ENCODE measurements at places on chromosomes 3 and 15.

DNA sequence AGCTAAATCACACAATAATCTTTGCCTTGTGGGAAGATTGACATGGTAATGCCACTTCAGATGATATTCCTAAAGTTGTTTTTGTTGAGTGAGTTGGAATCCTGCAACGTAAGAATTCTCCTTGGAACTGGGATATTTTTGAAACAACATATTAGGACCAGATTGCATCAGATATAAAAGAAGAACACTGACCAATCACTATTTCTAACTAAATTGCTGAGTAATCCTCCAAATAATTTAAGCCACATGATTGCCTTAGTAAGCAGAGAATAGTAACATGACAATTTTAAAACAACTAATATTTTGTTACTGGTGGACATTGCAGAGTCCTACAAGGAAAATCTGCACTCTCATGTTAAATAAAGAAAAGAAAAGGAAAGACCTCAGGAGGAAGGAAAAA lies 353.9 kb upstream of the LMCD1 start:
- DNase-seq, result no peak

- DNase-seq, result no peak
Measured at GRCh38 chr3:13009132-13009945, 63.9 kb downstream of the IQSEC1 start.

DNA sequence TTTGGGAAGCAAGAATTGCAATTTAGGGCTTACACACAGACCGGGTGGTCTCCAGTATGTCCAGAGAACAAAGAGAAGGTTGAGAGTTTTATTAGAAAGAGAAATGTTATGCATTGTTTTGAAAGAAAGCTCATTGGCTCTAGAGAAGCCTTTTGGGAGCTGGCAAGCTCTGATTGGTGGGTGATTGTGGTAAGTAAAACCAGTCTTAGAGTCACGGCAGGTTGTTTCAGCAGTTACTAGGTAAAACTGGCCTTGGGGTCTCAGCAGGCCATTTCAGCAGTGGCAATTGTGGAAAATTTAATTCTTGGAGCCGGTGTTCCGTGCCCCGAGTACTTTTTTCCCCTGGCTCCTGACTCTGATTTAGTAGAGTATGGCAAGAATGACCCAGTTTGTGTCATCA lies 78.1 kb downstream of the MRPL46 start:
- DNase-seq, result no peak

DNA sequence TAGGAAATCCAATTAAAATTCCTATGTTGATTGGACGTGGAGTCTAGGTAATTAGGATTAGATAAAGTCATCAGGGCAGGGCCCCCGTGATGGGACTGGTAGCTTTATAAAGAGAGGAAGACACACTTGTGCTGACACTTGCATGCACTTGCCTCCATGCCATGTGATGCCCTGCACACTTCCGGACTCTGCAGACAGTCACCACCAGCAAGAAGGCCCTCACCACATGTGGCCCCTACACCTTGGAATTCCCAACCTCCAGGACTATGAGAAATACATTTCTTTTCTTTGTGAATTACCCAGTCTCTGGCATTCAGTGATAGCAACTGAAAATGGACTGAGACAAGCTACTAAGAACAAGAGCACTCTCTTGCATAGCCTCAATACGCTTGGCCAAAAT lies 90.6 kb downstream of the CRYGS start:
- DNase-seq, result no peak

DNA sequence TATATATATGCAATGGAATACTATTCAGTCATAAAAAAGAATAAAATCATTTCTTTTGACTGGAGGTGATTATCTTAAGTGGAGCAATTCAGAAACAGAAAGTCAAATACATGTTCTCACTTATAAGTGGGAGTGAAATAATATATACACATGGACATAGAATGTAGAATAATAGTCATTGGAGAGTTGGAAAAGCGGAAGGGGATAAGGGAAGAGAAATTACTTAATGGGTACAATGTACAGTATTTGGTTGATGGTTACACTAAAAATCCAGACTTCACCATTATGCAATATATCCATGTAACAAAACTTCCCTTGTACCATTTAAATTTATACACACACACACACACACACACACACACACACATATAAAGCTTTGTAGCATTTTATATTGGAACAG lies 84.3 kb downstream of the RAP2B start:
- DNase-seq, result no peak

DNA sequence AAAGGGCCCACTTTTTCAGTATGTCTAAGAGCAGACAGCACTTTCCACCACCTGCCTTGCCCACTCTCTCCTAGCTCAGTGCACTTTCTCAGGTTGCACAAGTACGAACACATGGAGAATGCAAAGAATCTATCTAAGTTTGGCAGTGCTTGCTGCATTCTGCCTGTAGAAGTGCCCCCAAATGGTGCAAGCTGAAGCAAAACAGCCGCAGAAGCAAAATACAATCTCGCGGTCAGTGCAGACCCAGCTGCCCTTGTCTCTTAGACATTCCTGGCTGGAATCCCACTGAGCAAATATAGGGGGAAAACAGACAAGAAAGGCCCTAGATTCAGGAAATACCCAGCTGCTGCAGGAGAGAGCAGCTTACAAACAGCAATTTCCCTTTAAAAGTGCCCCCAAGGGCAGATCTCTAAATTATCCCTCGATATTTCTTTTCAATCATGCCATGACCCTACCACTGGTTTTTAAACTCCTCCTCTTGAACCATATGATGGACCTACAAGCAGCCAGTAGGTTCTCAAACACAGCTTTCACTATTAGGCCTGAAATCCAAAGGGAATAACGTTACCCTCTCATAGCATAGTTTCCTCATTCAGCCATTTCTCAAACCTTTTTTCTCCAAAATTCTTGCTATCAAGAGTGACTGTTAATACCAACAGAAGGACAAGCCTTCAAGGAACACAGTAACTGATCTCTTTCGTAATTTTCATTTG lies 67.0 kb downstream of the TNIK start:
- no peak for DNase-seq

DNA sequence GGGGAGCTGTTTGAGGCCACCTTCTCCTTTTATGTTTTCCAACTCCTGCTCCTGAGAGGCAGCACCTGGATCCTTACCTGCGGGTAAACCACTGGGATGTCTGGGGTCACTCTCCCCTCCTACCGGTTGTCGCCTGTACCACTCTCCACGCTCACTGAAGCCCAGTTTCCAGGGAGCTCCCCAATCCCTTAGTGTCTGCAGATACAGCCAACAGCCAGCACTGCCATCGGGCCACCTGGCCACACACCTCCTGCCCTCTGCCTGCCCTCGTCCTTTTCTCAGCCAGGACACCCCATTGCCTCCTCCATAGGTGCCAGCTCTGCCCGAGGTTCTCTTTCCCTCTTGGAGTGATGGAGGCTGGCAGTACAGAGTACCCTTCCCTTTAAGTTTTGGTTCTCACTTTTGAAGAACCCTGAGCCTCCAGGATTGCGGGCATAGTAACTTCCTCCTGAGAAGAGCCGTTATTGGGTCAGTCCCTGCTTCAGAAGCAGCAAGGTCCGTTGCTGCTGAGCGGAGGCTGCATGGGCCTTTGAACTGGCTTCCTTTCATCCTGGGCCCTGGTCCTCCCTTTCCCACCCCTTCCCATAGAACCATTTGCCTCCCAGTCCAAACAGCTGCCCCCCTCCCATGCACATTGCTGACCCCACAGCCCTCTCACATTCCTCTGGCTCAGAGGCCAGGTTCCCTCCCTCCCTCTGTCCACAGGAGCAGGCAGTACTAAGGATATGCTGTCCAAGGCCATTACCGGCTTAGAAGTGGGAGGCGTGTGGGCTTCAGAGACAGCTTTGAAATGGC lies 30.9 kb downstream of the ARNT2 start:
- DNase-seq, result no peak

GRCh38 chr15:82810890-82811426 lies 1.5 kb downstream of the WHAMM start:
- DNase-seq, result no peak

DNA sequence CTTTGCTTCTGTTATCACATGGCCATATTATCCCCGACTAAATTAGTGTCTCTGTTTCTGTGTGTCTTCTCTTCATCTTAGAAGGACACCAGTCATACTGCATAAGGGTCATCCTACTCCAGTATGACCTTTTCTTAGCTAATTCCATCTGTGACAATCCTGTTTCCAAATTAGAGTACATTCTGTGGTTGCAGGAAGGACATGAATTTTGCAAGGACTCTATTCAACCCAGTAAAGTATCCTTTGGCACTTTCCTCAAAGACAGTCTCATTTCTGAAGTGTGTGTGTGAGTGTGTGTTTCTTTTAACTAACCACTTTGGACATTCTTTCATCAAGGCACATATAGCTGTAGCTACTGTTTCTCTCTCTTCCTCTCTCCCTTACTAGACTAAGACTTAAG lies 15.2 kb upstream of the MME start:
- DNase-seq, result no peak

DNA sequence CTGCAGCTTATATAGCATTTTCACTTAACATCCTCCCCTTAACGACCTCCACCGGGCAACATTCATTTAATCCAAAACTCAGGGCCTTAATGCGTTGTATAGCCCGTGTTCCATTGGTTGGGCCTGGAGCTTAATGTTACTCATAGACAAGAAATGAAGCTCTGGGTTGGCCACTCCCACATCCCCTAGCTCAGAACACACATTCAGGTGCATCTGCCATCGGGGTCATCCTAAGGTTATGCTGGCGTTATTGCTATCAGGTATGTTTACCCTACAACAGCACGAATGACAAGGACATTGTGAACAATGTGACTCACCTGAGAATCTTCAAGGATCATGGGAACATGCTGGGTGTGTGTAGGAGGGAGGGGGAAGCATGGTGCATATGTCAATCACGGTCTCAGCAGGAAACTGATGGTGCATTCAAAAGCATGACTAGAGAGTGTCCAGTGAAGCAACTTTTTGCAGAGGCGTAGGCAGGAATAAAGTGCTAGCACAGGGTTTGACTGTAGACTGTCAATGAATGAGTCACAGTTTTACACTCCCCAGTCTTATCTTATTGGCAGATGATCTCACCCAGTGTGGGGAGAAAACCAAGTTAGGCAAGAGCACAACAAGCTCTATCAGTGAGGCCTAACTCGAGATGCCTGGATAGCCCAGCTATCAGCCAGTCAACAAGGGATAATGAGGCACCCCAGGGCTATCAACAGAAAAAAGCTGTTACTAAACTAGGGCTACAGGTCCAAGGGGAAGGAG lies 402.1 kb upstream of the MCTP2 start:
- DNase-seq, result no peak

- DNase-seq, result no peak
Measured at GRCh38 chr3:195809291-195809785, 2.4 kb downstream of the MUC4 start.

DNA sequence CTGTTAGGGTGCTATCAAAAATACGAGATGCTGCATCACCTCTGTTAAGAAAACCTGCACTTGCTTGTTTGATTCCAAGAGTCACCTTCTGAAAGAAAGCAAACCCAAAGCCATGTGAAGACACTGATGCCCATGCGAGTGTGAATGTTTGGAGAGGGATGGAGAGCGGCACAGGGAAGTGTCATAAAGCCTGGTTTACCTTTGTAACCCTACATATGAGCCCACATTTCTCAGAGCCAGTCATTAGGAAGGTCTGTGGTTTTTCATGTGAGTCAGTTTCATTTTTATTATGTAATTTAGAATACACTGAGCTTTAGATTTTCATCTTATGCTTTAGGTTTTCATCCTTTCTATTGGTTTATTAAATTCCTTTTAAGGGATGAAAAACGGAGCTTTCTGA lies 896.8 kb downstream of the ROBO1 start:
- DNase-seq, result no peak

Data from NCI-H510A treated with DMSO at 0.1 percent for 48 hours (cell line).